ENCODE measurements at places on chromosomes 1 and 21.

DNA sequence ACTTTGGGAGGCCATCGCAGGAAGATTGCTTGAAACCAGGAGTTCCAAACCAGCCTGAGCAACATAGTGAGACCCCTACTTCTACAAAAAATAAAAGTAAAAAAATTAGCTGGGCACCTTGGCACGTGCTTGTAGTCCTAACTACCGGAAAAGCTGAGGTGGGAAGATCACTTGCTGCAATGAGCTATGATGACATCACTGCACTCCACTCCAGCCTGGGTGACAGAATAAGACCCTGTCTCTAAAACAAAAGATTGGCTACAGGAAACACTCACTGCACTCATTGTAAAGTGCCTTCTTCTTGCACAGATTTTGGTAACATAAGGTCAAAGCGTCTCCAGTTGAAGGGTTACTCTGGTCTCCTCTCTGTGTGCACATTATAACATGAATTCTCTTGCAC, 305.7 kb downstream of the TM2D1 start:
- no peak for DNase-seq

DNA sequence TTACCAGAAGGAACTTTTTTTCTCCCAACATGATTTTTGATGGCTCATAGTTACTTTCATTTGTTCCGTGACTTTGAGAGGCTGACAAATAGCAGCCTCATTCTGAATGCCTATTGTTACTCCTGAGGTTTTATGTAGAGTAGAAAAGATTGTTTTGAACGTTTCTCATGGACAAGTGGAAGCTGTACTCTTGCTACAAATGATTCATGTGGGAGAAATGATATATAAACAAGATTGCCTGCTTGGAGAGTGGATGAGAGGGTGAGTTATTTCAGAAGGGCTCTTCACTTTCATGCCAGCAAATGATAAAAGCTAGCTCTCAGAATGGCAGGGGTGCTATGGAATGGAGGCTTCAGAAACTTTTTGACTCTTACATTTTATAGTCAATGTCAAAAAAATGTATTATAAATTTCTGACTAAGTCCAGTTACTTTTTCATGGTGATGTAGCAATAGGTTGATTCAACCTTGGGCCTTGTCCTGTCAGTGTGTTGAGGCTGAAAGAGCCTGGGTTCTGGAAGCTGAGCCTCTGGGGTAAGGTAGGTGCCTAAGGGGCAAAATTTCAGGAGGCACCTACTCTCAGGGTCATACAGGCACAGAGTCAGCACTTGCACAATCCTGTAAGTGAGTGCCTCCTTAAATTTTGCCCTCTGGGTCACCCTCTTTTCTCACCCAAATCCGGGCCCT, 19.4 kb downstream of the JUN start:
- DNase-seq = no peak

- DNase-seq = no peak
These were observed 38.4 kb downstream of the HLX start for GRCh38 chr1:220917535-220918209.

DNA sequence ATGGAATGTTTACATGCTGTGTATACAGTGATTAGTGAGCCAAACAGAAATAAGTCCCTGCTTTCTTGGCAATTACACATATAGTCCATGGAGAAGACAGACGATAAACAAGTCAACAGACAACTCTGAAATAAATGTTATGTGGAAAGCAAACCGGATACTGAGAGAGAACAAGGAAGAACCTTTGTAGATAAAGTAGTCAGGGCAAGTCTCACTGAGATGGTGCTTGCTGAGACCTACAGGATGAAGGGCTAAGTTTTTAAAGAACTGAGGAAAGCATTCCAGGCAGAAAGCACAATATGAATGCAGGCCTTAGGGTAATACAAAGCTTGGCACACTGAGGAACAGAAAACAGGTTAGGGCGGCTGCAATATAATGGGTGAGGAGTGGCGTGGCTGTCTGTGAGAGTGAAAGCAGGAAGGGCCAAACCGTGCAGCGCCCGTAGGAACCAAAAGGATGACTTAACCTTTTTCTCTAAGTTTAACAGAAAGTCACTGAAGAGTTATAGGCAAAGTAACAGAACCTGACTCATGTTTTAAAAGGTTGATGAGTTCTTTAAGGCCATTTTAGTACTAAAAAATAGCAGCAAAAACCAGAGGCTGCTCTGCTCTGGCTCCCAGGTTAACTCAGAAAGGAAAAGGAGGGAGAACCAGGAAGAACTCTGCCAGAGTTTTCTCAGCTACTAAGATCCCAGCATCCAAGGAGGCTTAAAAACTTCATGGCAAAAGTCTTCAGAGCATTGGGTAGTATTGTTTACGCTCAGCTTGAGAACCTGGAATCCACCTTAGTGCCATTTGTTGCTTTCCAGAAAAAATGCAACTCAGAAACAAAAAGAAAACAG, 8.7 kb upstream of the TTF2 start:
- DNase-seq = no peak

- no peak for DNase-seq
These were observed 1.0 kb downstream of the ST6GALNAC5 start for GRCh38 chr1:76868154-76868882.

DNA sequence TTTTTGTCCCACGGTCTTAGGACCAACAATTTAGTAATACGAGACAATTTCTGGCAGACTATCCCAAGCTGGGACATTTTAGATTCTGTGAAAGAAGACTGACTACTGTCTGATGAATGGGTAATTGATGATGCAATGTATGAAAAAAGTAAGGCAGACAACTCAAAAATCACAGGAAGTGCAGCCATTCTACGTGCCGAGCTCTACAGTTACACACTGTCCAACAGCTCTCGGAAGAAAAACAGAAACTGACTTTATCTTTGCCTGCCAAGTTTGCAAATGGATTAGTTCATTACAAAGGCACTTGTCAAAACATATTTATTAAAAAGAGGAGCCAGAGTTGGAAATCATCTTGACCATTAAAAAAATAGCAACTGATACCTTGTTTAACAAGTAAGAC, 31.3 kb downstream of the ZBTB8B start:
- no peak for DNase-seq

GRCh38 chr1:51270751-51271150, 34.7 kb downstream of the RNF11 start:
- DNase-seq = no peak

- DNase-seq = no peak
These were observed 66.4 kb downstream of the RGS13 start for GRCh38 chr1:192702212-192702902.

GRCh38 chr1:214440219-214440965, 111.0 kb downstream of the PTPN14 start:
- no peak for DNase-seq

DNA sequence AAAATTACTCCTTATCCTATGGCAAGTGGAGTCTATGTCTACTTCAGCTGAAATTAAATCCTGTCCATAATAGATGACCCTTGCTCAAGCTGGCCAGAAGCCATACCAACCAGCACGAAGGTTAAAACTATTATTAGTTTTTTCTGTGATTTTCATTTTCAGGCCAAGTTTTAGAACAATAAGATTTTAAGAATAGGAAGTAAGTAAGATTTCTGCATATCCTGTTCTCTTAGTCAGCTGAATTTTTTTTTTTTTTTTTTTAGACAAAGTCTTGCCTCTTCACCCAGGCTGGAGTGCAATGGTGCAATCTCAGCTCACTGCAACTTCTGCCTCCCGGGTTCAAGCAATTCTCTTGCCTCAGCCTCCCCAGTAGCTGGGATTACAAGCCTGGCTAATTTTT, 6.1 kb upstream of the RBP7 start:
- no peak for DNase-seq
